ENCODE measurements at places on chromosomes 3 and 15. TPM values are rescaled to one million over a fixed set of nuclear protein-coding genes. Genes with fewer than 3 reads are reported as not detected.

BTLA gene
- total RNA-seq = not detected

KNL1 gene
- total RNA-seq = 19.0 TPM

HYAL1 gene
- total RNA-seq = 1.3 TPM

PLA2G4D gene
- not detected for total RNA-seq

CADPS gene
- total RNA-seq = 0.54 TPM

Data from Calu3 (cell line).